Midbrain (tissue), 1 donor: ENCODE measurements at places on chromosomes 1 and 21.

DNA sequence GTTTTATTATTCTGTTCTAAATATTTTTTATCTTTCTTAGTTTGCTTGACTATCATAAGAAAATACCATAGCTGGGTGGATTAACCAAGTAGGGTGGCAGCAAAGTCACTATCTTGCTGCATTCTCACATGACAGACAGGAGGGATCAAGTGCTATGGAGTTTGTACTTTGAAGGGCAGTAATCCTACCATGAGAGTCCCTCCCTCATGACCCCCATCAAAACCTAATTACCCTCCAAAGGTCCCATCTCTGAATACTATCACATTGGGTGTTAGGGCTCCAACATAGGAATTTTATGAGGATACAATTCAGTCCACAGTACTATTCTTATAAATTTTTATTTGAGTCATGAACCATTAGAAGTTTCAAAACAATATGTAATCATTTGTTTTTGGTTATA, 388.5 kb upstream of the B3GALT2 start:
- no peak for DNase-seq

GRCh38 chr1:226094451-226094850, 31.9 kb downstream of the H3-3A start:
- no peak for DNase-seq

- DNase-seq: no peak
These were observed 397.9 kb downstream of the PTBP2 start for GRCh38 chr1:97119260-97120158.

DNA sequence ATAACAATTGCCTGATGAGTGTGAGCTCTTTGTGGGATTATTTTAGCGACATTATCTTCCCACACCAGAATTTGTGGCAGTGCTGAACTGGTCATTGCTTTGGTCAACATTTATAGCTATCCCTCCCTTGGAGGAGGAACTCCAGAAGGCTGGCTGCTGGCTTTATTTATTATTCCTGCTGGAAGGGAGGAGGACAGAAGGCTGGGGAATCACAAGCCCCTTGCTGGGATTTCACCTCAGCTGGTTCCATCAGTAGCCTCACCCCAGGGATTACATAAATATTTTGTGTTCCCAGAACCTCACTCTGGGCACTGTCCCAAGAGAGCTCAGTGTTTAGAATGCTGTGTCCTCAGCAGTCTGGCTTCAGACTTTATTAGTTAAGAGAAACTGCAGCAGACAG, 102.8 kb upstream of the C1orf21 start:
- no peak for DNase-seq

DNA sequence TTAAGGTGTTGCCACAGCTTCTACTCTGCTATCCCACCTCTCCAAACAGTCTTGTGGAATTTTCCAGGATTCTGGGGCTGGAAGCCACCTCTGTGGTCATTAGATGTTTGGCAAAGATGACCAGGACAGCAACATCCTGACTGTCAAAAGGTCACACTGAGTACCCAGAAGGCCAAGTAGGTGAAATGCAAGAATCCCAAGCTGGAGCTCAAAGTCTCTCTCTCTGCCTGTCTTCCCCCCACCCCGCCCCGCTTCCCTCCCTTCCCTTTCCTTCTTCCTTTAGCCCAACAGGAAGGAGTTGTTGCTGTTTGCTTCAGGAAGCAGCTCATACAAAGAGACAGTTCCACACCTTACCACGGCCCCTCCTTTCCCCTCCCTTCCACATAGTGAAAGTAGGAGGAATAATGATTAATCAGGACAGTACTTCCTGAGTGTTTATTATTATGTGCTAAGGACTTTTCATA, 75.6 kb upstream of the SLC2A1 start:
- no peak for DNase-seq

DNA sequence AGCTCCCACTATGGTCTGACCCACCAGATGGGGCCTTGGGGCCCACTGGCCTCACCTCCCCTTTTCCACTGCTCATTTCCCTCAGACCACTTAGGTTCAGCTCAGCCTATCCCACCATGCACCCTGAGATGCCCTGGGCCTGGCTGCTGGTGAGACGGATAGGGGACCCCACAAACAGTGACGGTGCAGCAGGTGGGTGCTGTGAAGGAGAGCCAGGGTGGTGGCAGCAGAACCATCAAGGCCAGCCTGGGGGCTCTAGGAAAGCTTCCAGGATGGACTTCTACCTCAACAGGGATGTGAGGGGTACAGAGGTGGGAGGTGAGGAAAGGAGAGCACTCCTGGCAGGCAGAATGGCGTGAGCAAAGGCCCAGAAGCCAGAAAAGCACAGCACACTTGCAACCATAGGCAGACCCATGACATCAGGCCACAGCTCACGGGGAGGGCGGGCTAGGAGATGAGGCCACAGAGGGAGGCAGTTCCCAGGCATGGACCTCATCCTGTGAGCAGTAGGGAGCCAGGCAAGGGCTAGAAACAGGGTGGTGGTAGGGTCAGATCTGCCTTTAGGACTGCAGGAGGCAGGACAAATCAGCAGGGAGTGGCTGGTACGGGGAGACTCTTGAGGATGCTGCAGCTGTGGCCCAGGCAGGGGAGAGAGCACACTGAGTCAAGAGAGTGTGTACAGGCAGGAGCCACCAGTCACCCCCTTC, 23.1 kb downstream of the CYB5RL start:
- DNase-seq: no peak

GRCh38 chr1:60145771-60146170, 72.2 kb upstream of the C1orf87 start:
- DNase-seq: no peak

DNA sequence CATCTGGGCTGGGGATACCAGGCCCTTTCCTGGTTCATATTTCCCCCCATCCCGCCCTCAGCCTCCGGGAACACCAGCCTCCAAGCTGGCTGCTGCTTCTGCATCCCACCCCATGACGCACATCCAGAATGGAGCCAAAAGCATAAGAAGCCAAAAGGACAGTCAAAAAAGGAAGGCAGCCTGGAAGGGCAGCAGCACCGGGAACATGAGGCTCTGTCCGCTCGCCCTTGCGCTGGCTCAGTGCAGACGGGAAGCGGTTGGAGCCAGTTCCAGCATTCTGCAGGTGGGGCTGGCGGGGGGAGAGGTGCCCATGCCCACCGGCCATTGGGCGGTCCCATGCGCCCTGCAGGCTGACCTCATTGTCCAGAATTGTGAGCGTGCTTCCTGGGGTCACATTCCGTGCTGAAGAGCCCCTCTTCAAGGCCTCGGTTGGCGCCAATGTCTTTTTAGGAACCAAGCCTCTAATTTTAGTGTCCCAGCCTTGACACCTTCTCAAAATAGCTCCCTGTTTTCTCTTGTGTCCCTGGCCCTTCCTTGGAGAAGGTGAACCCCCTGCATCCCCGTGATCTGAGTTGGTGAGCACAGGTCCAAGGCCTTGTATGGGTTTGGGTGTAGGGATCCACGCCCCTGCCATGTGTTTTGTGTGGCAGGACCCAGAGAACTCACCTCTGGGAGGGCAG, 28.4 kb upstream of the NPPB start:
- no peak for DNase-seq

- DNase-seq: no peak
These were observed 76.8 kb downstream of the LPGAT1 start for GRCh38 chr1:211753649-211754251.

GRCh38 chr1:154453574-154454352, 48.3 kb upstream of the TDRD10 start:
- DNase-seq: peak; percentile 43

- DNase-seq: no peak
These were observed 52.6 kb upstream of the GADD45A start for GRCh38 chr1:67632356-67632755.

- no peak for DNase-seq
These were observed 131.5 kb downstream of the KCNJ6 start for GRCh38 chr21:37784591-37785318.

GRCh38 chr1:178564086-178564782, 51.3 kb downstream of the TEX35 start:
- no peak for DNase-seq

DNA sequence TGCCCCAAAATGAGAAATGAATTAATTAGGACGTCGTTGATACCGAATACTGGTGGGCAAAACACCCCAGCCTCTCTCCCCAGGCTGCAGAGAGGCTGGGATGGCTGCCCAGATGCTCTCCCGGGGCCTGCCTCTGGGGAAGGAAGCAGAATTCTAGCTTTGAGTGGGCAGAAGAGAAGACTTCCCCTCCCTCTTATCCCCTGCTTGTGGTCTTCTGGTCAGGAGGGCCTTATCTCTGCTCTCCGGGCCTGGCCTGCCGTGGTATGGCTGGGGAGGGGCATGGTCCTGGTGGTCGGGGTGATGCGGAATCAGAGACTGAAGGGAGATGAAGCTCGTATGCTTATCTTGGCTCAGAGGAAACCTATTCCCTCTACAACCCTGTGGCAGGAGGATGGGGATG, 9.8 kb upstream of the CSF3R start:
- DNase-seq: no peak

DNA sequence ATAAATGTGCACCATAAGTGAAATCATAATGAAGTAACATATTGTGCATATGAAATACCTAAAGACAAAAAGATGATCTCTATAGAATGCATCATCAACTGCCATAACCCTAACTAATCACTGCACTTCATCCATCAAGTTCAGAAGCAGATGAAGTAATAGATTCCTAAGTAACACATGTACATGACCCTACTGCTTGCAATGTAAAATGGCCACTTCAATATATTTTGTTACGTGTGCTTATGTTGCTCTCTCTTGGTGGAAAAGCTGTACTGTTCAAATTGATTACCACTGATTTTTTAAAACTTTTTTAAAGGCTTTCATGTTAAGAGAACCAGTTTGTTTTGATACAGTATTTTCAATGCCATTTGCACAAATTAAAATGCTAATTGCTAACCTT, 141.8 kb downstream of the TTLL7 start:
- peak; percentile 22 for DNase-seq

DNA sequence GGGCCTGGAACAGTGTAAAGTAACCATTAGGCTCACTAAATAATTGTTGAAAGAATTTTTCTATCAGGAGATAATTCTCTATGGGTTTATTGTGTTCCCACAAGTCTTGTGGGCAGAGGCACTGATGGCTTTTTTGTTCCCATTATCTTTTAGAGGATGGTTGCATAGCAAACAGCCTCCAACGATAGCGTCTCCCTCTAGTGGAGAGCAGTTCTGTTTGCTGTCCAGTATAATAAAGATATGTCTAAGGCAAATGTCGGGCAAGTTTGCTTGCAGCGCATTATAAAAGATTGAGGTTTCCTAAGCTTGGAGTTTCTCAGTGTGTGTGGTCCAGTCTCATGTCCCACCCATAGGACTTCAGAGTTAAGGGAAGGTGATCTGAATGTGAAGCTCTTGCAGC, 1.3 kb upstream of the SLC6A17 start:
- no peak for DNase-seq

- no peak for DNase-seq
These were observed 2.9 kb upstream of the CLIC4 start for GRCh38 chr1:24742090-24742938.

DNA sequence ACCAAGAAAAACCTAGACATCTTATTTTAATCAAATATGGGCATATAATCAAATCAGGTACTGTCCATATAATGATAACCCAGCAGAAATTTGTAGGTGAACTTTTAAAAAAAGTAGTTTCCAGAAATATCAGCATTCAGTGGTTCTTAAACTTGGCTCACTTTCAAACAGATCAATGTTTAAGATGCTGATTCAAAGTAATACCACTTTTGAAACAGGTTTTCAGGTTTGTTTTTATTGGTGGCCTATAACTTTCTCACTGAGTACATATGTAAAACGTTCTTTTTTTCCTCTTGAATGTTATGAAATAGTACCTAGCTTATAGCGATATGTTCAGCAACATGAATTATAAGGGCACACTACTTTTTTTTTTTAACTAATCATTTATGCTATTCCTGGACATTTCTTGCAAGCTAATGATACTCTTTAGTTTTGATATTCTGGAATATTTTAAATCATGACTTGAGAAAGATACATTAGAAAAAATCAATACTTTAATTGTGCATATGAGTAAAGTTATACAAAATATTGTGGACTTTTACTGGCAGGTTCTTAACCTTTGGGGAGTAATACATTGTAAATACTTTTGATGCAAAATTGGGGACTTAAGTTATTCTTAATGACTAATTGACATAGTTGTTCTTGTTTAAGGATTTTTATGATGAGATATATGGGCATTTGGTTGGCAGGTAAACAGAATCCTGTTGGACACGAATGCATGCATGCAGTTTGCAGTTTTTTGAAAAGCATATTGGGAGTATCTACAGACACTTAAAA, 3.0 kb downstream of the NFIA start:
- no peak for DNase-seq

- no peak for DNase-seq
These were observed 17.4 kb downstream of the FMO1 start for GRCh38 chr1:171265686-171266085.

DNA sequence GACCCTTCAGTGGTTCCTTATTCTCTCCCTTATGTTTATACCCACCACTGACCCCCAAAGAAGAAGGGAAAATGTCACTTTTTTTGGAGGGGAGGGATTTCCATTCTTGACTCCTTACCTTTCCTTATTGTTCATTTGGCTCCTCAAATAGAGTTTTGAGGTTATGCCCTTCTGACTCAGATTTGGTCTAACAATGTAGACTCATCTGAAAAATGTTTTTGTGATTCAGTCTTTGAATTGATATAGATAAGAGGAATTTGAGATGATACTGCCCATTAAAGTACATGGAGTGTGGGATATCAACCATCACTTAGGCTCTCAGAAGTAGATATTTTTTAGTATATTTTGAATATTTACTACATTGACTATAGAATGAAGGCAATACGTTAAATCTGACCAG, 16.1 kb downstream of the USP1 start:
- no peak for DNase-seq

- DNase-seq: no peak
These were observed 31.0 kb downstream of the KANK4 start for GRCh38 chr1:62288224-62288623.

GRCh38 chr1:71307451-71307850, 226.6 kb upstream of the ZRANB2 start:
- no peak for DNase-seq

DNA sequence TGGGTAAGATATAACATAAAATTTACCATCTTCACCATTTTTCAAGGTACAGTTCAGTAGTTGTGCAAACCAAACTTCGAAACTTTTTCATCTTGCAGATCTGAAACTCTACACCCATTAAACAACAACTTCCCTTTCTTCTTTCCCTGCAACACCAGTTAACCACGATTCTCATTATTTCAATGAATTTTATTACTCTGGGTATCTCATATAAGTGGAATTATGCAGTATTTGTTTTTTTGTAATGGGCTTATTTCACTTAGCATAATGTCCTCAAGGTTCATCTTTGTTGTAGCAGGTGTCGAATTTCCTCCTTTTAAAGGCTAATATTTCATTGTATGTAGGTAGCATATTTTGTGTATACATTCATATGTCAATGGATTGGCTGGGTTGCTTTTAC, 146.1 kb downstream of the SPATA46 start:
- DNase-seq: no peak
